ENCODE measurements at places on chromosomes 5 and 9.

DNA sequence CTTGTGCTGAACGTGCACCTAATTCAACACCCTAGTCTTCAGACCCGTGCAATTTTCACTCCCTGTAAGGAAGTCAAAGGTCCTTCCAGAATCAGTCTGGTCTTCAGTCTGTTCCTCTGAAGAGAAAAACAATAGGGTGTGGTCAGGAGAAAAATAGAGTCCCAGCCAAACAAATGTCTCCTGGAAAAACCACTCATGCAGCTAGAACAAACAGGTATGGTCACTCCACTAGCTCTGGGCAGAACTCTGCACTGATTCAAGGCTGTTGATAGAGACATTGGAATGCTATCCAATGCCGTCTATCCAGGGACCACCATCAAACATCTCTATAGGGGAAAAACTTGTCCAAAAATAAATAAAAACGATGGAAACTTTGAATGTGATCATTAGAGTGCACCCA, 81.8 kb upstream of the MAP3K1 start:
- no peak for DNase-seq

- DNase-seq: no peak
Observed at GRCh38 chr5:135543485-135544304, 7.9 kb upstream of the NEUROG1 start.

- DNase-seq: no peak
Observed at GRCh38 chr5:81140441-81140840, 92.7 kb upstream of the CKMT2 start.

DNA sequence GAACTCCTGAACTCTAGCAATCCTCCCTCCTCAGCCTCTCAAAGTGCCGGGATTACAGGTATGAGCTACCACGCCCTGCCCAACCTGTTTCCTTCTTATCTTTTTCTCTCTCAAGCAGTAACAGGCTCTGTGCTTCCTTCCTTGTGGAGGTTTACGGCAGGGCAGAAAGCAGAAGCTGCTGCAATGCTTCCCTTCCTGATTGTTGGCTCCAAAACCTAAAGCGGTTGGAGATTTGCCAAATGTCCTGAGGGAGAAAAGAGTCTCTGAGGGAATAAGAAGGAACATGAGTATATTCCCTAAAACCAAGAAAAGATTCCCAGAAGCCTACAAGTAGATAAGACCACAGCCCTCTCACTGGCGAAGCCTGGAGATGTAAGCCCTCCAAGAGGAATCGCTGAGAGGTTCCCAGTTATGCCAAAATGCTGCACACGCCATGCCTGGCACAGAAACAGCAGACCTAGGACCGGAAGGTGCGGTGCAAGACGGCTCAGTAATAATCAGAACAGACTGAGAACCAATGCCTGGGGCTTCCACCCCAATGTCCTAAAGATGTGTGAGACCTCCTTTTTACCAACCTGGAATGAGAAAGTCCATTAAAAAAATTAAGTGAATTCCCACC, 73.2 kb downstream of the APTX start:
- no peak for DNase-seq

DNA sequence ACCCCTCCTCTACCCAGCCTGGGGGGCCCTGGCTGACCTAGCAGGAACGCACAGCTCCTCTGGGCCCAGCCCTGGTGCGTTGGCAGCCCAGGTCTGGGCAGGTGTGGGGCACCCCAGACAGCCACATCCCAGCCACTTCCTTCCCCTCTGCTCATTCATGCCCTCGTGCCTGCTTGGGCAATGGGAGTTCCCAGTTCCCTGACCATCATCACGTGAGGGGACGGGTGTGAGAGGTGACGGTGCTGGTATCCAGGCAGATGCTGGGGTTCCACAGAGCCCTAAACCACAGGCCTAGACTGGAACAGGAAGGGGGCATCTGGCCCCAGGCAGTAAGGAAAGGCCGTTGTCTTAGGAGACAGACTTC, 8.4 kb downstream of the RALGDS start:
- DNase-seq: no peak

- DNase-seq: no peak
Observed at GRCh38 chr9:16265688-16266087, 604.8 kb downstream of the BNC2 start.

DNA sequence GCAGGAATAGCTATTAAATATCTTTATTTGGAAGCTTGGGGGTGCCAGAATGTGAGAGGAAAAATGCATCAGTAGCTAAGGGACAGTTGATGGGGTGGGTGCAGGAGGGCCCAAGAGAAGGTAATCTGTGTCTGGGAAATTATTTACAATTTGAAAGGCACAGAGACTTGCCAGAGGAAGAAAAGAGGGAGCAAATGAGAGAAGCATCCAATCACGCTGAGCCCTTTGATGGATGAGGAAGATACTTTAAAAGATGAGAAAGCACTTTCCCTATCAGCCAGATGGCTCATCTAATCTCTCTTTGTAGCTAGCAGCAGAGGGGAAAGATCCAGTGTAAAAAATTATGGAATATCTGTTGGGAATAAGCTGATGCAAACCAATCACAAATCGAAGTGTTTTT, 57.0 kb upstream of the ABCA1 start:
- DNase-seq: no peak
